WERI-Rb-1 (cell line): ENCODE measurements at places on chromosomes 13 and 19.
A peak's percentile ranks its signal among the peaks of the same experiment; 100 is the strongest.

GRCh38 chr13:66977161-66977560 is 253.0 kb downstream of the PCDH9 start:
- DNase-seq: no peak

GRCh38 chr19:30722186-30722585 is 350.0 kb downstream of the ZNF536 start:
- DNase-seq: no peak

DNA sequence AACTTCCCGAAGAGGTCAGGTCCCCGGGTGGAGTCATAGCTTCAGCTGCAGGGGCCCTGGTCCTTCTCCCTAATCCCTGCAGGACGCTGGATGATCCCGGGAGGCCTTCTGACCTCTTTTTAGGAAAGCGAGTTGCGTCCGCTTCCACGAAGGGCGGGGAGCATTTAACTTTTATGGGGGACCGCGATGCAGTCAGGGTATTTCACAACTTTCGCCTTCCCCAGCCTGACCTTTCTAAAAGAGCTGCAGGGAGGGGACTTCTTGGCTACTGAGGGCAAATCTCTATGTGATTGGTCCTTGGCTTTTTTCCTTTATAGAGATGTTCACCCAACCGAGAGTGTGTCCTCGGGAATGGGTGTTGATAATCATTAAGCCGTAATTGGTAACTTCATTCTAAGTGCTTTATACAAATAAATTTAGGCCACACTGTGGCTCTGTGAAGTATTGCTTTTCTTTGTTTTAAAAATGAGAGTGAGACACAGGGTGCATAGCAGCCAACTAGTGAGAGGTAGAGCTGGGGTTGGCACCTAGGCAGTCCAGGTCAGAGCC is 778 bp downstream of the ZNF230 start:
- no peak for DNase-seq

- DNase-seq: no peak
Measured at GRCh38 chr19:15294561-15294990, 37.8 kb downstream of the BRD4 start.

- no peak for DNase-seq
Measured at GRCh38 chr13:84686973-84687372, 804.7 kb upstream of the SLITRK1 start.

GRCh38 chr13:80716610-80717081 is 375.7 kb upstream of the SPRY2 start:
- DNase-seq: no peak

- DNase-seq: no peak
Measured at GRCh38 chr13:100540621-100541020, 48.0 kb downstream of the GGACT start.

- DNase-seq: no peak
Measured at GRCh38 chr19:19214892-19215291, 3.1 kb downstream of the NCAN start.

DNA sequence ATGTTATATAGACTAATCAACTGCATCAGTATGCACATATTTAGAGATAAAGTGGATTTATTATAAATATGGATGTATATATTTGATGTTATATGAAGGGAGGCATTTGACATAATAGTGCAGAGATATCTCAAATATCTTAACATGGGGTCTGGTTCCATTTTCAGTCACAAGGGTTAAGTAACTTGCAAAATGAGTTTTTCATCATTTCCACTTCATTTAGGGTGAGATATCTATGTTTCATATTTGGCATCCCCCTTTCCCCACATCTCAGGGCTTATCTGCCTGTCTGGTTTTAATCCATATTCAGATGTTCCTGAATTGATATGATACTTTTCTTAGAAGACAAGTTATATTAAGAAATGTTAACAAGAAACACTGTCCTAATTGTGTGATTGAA is 2141.2 kb downstream of the PCDH9 start:
- DNase-seq: no peak

DNA sequence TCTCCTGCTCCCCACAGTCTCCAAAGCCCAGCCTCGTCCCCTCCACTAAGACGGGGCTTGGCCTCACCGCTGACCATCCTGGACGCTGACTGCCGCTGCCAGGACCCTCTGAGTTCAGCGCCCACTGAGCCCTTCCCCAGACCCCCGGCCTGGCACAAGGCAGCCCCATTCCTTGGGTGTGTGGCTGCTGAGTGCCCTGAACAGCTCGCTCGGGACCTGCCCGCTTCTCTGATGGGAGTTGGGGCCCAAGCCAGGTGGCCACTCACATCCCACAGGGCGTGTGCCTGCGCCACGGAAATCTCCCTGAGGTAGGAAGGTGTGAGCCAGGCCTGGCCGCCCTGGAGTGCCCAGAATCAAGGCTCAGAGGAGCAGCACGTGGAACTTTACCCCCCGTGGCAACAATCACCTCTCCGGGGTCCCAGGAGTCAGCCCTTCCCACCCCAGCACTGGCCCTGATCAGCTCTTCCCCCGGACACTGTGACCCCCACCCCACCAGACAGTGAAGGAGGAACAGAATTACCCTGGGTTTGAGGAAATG is 20.8 kb downstream of the C13orf46 start:
- no peak for DNase-seq

- no peak for DNase-seq
Measured at GRCh38 chr13:96816261-96816660, 178.0 kb downstream of the OXGR1 start.

DNA sequence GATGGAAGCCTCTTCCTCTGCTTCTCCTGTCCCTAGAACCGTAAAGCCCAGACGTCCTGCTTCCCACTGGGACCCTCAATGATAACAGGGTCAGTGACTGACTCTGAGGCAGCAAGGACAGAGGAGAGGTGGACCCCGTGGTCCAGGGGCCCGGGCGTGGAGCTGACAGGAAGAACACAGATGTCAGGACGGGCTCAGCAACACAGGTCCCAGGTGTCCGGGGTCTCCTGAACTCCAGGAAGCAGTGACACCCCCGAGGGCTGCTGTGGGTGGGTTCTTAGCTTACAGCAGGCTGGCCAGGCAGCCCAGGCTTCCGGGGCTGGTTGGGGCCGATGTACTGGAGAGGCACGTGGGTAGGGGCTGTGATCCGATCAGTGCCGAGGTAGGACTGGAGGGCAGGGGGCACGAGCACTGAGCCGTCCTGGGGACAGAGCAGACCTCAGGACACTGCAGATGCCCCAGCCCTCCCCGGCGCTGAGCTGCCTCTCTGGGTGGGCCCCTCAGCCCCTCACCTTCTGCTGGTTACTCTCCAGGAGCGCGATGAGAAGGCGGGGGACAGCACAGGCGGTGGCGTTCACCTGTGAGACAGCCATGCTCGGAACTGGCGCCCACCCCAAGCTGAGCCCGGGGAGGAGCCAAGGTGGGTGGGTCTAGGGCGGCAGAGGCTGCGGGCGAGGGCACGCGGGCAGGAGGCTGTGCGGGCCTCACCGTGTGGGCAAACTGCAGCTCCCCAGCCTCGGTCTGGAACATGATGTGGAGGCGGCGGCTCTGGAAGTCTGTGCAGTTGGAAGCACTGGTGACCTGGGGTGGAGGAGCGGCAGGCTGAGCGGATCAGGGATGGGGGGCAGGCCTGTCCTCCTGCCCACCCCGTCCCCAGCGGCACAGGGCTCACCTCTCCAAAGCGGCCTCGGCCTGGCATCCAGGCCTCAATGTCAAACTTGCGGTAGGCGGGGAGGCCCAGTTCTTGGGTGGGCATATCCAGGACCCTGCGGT is 3.6 kb upstream of the CCER2 start:
- DNase-seq: no peak

DNA sequence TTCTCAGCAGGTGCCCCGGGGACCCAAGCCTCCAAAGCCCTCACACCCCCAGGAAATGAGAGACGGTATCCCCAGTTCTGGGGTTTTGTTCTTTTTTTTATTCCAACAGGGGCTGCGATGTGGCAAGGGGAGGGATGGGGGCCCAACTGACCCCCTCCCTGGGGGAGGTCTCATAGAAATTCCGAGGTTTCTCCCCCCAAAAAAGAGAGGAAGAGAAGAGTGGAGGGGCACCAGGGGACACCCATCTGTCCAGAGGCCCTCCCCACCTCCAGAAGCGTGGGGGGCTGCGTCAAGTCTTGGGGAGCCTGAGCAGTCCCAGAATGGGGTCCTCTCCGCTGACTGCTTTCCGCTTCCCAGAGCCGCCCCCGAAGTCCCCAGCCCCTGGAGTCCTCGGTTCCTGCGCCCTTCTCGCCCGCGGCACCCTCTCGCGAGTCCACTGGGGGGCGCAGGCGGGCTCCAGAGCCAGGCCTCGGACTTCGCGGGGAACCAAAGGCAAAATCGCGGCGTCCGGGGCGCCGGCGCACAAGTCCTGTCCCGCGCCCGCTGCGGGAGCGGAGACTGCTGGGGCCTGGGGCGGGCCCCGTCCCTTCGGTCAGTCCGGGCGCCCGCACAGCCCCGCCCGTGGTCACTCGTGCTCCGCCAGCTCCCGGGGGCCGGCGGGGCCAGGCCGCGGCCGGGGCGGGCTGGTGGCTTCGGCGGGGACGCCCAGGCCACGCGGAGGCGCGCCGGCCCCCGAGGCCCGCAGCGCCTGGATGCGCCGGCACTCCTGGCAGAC is 4.4 kb upstream of the ATP1A3 start:
- peak; percentile 80 for DNase-seq

- peak; percentile 55 for DNase-seq
Measured at GRCh38 chr19:42092350-42092749, 16.4 kb downstream of the ZNF574 start.

- no peak for DNase-seq
Measured at GRCh38 chr13:113622791-113623490, 35.1 kb downstream of the ATP4B start.

DNA sequence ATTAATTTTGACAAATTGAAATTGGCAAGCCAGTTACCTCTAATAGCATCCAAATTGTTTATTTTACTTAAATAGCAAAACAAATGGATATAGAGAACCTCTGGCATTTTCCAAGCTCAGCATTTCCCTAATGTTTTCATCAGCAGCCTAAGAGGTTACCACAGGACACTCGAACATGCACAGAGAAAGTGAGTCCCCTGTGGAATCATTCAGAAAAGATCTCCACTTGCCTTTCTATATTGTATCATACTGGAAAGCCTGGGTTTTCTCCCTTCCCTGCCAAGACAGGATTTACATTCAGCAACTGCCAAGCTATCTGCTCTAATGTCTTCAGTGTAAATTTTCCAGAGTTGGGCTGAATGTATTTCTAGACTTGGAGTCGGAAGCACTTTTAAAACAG is 188.9 kb downstream of the KCTD12 start:
- DNase-seq: no peak

DNA sequence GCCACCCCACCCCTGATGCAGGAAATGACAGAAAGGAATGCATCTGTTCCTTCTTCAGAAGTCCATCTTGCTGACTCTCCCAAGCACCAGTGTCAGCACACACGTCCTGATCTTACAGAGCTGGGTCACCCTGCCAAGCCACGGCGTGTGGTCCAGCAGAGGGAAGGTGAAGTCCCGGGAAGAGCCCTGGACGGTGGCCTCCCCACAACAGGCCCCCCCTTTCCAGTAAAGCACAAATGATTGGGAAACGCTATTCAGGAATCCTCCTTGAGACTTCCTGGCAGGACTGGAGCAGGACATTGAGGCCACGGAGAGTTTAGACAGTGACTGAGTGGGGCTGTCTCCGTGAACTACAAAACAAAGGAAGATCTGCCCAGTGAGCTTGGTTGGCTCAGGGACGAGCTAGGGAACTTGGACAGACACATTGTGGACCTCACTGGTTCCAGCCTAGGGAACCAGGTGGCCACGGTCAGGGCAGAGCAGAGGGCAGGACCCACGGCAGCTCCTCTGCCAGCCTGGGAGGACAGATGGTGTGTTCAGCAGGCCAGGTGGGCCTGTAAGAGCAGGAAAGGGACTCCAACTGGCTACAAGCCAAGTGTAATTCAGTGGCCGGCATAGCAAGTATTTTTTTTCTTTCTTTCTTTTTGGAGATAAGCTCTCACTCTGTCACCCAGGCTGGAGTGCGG is 41.7 kb downstream of the ELL start:
- DNase-seq: peak; percentile 33

DNA sequence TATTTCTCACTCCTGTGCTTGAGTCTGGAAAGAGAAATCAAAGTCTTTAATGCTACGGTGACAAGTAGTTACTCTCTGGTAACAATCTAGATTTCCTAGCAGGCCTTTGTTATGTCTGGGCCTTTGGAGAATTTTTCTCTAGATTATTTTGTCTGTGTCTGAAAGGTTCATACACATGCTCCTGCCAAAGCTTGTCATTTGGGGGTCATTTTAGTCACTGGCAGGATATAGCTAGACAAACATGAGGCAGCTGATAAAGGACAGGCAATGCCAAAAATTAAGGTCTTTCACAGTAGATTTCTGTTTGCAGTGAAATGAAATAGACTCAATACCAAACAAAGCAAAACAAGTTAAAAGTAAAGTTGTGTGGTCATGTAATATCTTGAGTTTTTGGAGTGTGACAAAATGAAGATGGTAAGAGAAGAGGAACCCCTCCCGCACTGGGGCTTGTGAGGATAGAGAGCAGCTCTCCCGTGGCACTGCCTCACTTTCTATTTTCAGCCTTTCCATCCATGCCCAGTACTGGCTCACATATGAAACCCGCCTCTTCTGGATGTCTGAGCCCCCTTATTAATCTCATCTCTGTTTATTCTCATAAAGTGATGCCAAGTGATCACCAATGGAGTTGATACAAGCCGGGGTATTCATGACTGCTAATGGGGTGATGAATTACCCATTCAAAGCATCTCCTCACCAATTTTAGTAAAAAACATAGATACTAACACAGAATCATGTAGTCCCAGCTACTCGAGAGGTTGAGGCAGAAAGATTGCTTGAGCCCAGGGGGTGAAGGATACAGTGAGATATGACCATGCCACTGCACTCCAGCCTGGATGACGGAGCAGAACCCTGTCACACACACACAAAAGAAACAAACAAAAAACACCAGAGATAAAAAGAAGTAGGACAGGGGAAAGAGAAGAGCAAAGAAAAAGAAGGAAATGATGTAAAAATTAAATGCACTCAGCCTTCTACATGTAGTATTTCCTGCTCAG is 389.3 kb downstream of the FGF14 start:
- no peak for DNase-seq

DNA sequence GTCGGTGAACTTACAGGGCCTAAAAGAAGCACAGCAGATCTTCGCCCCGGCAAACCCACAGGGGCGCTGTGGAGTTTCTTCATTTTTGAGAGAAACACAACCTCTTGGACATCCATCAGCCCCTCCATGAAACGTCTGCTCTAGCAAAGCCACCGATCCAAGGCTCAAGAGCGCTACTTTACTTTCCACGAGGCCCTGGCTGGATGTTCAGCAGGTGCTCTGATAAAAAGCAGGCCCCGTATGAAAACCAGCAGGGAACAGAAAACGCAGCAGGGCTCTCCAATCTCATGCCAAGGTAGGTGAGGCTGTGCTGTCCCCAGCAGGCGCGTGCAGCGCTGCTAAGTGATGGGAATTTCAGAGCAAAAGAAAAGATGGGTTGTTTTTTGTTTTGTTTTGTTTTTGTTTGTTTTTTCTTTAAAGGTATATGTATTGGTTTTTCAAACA is 86.7 kb downstream of the IRS2 start:
- DNase-seq: no peak

DNA sequence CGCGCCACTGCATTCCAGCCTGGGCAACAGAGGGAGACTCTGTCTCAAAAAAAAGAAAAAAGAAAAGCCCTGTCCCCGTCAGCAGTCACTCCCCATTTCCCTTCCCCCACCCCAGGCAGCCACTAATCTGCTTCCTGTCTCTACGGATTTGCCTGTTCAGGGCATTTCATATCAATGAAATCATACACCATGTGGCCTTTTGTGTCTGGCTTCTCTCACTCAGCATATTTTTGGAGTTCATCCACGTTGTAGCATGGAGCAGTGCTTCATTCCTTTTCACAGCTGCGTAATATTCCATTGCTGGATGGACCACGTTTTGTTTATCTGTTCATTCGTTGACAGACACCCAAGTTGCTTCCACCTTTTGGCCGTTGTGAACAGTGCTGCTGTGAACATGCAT is 36.1 kb upstream of the KLF2 start:
- no peak for DNase-seq
